A549 treated with CORT108297 at 1 μM for 4 hours (cell line): ENCODE measurements at places on chromosomes 2 and 18. TPM values are rescaled to one million over a fixed set of nuclear protein-coding genes. Genes with fewer than 3 reads are reported as not detected.

Gene PRADC1
- 16.6 to 26.1 TPM (median 24.2 TPM) in 5 replicates for total RNA-seq

Gene STRADB
- 19.9 to 24.2 TPM (median 22.2 TPM) in 5 replicates for total RNA-seq

Gene LIMS2
- 5.4 to 7.6 TPM (median 6.6 TPM) in 5 replicates for total RNA-seq

Gene SAG
- not detected in 5 replicates for total RNA-seq

Gene CXCR4
- total RNA-seq = 0.28 to 0.75 TPM (median 0.51 TPM) in 5 replicates

Gene LYPD6B
- 0.12 TPM in 1 of 5 replicates, not detected in the others for total RNA-seq

Gene FRZB
- total RNA-seq = 0.03 to 0.15 TPM (median 0.06 TPM) in 4 of 5 replicates, not detected in the other

Gene RNF144A
- total RNA-seq = 6.2 to 8.1 TPM (median 7.0 TPM) in 5 replicates

Gene ANKRD62
- total RNA-seq = not detected in 5 replicates
